ENCODE measurements at places on chromosomes 16 and 17. TPM values are rescaled to one million over a fixed set of nuclear protein-coding genes. Genes with fewer than 3 reads are reported as not detected.

The STX1B gene
- total RNA-seq = 0.26 TPM

The TEDC2 gene
- 48.6 TPM for total RNA-seq

The TBC1D3C gene
- total RNA-seq = not detected

The STAC2 gene
- total RNA-seq = not detected

The OTOP3 gene
- total RNA-seq = not detected

The SNRNP25 gene
- total RNA-seq = 70.8 TPM

The SDK2 gene
- 0.31 TPM for total RNA-seq

The P2RX5 gene
- total RNA-seq = 32.7 TPM

DNA sequence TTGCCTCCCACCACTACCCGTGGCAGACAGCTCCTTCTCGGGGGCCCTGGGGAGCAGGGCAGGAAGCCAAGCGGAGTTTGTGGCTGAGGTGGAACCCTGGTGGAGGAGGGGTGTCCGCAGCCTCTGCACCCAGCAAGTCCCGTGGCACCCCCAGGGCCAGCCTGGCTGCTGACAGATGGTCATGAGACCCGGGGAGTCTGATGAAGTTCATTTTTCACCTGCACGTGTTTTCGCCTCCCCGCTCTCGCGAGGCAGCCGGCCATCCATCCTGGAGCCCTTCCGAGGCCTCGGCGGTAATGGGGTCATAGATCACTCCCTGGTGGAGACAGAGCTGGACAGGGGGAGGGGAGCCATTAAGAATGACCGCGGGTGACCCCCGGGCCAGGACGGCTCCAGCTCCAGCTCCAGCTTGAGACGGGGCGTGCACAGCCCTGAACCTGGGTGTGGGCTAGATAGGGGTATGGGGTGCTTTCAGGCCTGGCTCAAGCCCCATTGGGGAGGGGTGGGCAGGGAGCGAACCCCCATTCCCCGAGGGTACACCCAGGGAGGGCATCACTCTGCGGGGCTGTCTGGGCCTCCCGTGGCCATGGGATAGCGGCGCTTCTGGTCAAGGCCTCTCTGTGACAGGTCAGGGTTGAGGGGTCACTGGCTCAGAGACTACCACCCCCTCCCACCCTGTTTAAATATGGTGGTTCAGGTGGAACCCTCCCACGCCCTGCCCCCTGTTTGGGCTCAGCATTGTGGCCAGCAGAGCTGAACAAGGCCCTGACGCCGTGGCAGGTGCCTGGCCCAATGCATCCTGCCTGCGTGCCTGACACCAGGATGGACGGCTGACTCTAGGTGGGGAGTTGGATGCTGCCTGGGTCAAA lies 227.4 kb upstream of the GSE1 start:
- no peak for DNase-seq

DNA sequence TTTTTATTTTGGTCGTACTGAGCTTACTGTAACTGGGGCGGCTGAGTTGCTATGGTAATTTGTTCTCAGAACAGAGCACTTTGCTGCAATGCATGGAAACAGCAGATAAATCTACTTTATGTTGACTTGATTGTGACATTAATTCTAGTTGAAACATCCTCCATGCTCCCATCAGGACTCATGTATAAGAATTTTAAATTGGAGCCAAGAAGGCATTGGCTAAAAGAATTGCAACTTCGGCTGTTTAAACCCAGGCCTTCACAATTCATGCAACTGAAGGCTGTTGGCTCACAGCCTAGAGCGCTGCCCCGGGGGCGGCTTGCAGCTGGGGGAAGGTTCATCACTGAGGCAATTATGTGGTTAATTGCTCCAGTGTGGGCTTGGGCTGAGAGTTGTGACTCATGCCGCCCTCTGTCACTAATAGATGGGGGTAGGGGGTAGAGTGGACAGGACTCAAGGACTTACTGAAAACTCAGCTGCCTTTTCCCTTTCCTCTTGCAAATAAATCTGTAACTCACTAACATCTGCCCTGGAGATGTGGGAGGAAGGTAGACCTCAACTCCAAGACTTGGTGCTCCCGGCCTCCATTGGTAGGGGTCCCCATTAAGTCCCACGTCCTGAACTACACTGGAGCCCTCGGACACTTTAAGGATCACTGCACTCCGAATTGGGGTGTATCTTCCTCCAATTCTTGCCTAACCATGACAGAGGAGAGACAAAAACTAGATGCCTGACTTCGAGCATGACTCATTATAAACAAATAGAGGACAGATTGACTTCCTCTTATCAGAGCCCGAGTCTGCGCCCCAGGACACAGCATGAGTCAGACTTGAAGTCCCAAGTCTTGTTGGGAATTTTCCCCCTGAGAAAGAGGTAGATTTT lies 37.5 kb downstream of the ERCC4 start:
- DNase-seq = peak; percentile 97

DNA sequence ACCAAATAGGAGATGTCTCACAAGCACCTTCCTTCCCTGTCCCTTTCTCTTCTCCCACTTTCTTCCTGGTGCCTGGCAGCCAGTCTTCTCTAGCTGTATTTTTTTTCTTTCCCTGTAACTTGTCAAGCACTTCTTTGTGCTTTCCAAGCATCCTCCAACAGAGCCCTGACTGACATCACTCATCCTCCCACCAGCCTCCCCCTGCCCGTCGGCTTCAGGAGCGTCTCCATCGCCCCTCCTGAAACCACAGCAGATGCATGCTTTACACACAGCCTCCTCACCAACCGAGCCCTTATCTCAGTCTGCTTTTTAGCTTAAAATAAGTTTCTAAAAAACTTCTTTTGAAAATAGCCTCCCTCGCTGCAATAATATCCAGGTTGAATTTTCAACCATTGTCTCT lies 268.7 kb upstream of the CDH5 start:
- DNase-seq = no peak

GRCh38 chr17:57402681-57403180 lies 146.4 kb downstream of the MSI2 start:
- DNase-seq = no peak

GRCh38 chr17:31085563-31085962 lies 9.2 kb upstream of the NF1 start:
- no peak for DNase-seq

DNA sequence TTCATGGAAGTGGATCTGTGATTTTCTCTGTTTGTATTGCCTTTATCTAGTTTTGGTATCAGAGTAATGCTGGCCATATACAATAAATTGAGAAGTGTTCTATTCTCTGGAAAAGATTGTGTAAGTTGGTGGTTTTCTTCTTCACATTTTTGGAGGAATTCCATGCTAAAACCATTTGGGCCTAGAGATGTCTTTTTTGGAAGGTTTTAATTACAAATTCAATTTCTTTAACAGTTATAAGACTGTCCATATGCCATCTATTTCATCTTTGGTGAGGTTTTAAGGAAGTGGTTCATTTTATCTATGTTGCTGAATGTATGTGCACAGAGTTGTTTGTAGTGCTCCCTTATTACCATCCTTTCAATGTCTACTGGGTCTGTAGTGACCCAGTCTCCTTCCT lies 46.0 kb downstream of the CACNG1 start:
- no peak for DNase-seq

GRCh38 chr16:67199011-67199807 lies at the start of gene ELMO3:
TSS of gene ELMO3 (plus strand) at chr16:67199131. CDS start at chr16:67199327, 196 bp downstream.
- DNase-seq = no peak

DNA sequence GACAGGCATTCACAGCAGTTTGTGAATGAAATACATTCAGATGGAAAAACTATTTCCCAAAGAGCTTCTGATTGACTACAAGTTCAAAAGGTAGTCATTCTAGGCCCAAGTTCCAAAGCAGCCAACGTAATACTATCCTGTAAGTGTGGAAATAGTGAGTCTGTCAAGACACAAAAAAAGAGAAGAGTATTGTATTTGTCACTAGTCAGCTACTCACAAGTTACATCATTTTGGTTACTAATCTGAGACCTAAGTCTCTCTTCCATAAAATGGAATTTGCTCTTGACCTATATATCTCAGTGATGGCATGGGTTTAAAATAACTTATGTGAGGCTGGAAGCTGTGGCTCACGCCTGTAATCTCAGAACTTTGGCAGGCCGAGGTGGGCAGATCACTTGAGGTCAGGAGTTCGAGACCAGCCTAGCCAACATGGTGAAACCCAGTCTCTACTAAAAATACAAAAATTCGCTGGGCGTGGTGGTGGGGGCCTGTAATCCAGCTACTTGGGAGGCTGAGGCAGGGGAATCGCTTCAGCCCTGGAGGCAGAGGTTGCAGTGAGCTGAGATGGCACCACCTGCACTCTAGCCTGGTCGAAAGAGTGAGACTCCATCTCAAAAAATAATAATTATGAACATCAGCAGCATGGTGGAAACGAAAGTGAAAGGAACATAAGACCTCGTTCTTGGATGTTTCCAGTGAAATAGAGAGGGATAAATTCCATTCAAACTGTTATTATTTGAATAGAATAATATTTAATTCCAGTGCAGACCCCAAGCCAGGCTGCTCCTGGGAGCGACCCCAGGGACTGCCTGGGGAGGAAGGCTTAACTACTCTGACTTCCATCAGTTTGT lies 2.9 kb downstream of the CMC2 start:
- no peak for DNase-seq

- DNase-seq = peak; percentile 77
Measured at GRCh38 chr16:86509759-86510464, 415 bp upstream of the FOXF1 start.

- peak; percentile 32 for DNase-seq
Measured at GRCh38 chr17:31318851-31319661, 2.4 kb downstream of the EVI2A start.

- no peak for DNase-seq
Measured at GRCh38 chr16:17271687-17272086, 199.1 kb downstream of the XYLT1 start.

DNA sequence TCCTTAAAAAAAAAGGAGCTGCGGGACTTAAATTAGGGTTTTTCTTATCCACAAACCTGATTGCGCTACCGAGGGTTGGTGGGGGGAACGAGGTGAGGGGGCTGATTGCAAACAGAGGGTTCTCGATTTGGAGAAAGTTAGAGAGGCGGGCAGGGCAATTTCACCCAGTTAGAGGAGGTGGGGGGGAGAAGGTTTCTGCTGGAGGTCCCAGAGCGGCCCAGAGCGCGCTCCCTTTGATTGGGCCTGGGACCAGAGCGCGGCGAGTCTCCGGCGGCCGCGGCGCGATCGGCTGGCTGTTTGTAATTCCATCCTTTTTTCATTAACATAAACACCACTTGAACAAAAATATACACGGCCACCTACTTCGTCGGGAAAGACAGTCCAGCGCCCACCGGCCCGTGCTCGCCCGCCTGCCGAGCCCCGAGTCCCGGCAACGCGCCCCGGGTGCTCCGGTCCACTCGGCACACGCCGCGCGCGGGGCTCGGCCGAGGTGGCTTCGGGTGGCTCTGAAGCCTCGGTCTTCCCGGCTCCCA lies 13.3 kb upstream of the FOXF1 start:
- DNase-seq = no peak

- DNase-seq = no peak
Measured at GRCh38 chr16:76956841-76957240, 234.1 kb upstream of the MON1B start.

GRCh38 chr17:21275579-21276263 lies 8.8 kb upstream of the MAP2K3 start:
- peak; percentile 59 for DNase-seq

DNA sequence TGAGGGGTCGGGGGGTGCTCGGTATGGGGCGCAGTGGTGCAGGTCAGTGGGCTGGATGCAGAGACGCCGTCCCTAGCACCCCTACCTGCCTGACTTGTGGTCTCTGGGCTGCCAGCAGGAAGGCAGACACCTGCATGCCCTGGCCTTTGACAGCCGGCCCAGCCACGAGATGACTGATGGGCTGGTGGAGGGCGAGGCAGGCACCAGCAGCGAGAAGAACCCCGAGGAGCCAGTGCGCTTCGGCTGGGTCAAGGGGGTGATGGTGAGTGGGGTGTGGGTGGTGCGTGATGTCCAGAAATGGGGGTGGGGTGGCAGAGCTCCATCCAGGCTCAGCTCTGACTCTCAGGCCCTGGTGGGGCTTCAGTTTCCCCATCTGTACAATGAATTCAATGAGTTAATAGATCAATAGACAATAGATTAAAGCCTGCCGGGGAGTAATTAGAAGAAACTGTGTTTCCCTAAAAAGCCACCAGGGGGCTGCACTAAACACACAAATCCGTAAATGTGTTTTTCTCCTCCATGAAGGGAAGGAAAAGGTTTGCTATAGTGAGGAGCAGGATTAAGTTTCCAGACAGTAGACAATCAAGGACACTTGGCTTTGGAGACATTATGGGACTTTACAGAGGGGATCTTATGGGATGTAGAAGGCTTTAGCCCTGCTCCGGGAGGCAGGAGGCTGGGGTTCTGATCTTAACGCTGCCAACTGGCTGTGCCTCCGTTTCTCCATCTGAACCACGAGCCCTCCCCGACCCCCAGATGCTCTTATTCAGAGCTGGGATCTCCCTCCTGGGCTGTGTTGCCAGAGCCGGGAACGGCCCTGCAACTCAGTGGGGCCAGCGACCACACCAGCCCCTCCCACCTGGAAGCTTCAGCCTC lies 2.2 kb downstream of the SLC12A3 start:
- peak; percentile 58 for DNase-seq

GRCh38 chr17:58291246-58291645 lies 10.5 kb upstream of the MPO start:
- no peak for DNase-seq

GRCh38 chr16:3097266-3097665 lies 1.8 kb downstream of the ZSCAN10 start:
- DNase-seq = no peak

GRCh38 chr17:31527606-31528005 lies 136.1 kb downstream of the RAB11FIP4 start:
- DNase-seq = peak; percentile 45

- DNase-seq = peak; percentile 61
Measured at GRCh38 chr17:57607553-57608120, 137.5 kb downstream of the CCDC182 start.
